ENCODE measurements at places on chromosomes 11 and 22.

- DNase-seq, result no peak
Measured at GRCh38 chr11:23310276-23310675, 450.0 kb upstream of the CCDC179 start.

- peak; percentile 74 for DNase-seq
Measured at GRCh38 chr11:127106938-127107337, 106.4 kb upstream of the KIRREL3 start.

- no peak for DNase-seq
Measured at GRCh38 chr11:84720706-84721402, 906.3 kb downstream of the DLG2 start.

- DNase-seq, result no peak
Measured at GRCh38 chr11:36073411-36074203, 129.7 kb downstream of the LDLRAD3 start.

DNA sequence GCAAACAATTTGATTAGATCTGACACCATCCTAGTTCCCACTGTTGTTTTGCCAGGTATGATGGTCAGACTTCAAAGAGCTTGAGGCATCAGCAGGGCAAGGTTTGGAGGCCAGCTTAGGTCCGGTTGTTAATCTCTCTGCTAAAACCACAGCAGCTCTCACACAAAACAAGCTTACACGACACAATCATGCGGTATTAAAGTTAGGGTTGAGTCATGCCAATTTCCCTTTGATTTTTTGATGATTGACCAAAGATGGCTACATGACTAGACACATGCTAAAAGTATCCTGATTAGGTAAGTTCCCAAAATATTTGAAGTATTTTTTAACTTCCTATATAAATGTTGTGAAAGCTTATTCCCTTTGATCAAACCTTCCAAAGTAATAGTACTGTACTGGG, 145.9 kb downstream of the ELP4 start:
- DNase-seq, result no peak

- DNase-seq, result no peak
Measured at GRCh38 chr22:44248926-44249325, 63.8 kb downstream of the SHISAL1 start.

DNA sequence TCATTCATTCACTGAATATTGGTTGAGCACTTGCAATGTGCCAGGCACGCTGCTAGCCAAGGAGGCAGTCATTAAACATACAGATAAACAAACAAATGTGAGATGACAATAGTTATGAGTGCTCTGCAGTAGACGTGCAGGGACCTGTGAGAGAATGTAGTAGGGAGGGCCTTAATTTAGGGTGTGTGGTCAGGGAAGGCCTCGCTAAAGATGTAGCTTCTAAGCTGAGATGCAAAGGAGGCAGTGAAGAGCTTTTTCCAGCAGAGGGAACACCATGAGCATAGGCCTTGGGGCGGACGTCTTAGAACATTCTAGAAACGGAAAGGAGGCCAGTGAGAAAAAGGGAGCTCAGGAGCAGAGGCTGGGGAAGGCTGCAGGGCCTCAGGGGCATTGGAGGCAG, 789 bp upstream of the NCF4 start:
- no peak for DNase-seq

DNA sequence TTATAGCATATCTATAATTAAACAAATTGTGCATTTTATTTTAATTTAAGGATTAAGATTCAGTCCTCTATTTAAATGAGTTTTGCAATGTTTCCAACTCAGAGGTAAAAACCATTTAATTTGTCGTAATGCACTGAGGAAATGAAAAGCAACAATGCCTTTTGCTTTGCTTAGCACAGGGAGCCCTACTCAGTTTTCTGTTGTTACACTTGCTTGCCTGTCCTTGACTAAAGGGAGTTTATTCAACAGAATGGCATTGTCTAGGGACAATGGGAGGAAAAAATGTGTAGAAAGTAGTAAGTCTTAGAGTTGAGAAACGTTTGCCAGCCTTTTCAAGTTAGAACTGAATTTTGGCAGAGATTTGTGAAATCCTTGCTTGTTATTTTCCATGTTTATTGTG, 734.2 kb upstream of the ANO3 start:
- no peak for DNase-seq

DNA sequence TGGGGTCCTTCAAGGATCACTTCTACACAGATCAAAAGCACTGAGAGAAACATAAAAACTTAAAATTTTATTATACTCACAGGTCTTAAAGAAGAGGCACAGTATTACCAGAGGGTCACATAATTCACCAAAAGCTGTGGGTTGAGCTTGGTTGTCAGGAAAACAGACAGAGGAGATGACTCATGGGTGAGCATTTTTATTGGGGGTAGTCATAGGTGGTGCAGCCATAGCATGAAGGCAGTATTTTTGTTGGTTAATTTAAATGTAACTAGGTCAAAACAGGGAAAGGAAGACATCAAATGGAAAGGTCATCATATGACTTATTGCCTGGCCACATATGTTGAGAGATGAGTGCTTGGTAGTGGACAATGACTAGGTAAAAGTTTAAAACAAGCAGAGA, 24.2 kb downstream of the OR5B17 start:
- no peak for DNase-seq

DNA sequence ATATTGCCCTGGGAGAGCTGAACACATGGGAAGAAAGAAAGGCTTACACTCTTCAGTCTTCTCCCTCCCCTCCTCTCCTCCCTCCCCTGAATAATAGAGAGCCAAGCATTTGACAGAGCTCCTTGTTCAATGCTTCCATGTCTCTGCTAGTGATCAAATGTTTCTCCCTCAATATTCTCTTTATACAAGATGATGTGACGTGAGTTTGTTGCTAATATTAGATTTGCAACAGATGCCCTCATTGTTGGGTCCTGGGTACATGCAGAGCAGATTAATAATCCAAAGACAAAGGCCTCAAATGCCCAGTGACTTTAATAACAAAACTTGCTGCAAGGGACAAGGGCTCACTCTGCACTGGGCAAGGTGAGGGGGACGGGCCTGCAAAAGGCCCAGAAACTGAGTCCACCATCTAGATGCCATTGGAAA, 7.1 kb upstream of the ENDOD1 start:
- no peak for DNase-seq

DNA sequence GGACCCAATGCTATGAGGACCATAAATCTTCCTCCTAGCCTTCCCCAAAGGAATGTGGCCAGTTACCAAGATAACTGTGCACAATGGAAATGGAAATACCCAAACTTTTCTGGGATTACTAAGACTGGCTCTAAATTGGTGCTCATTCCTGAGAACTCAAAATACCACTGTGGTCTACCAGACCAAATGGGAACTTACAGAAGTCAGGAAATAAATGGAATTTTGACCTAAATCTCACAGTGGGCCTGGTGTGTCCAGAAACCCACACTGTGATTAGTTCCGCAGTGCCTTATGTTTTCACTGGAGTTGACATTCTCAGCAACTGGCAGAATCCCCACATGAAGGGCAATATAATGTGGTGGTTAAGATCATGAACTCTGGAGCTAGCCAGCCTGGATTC, 99.4 kb upstream of the ZC3H12C start:
- DNase-seq, result no peak

DNA sequence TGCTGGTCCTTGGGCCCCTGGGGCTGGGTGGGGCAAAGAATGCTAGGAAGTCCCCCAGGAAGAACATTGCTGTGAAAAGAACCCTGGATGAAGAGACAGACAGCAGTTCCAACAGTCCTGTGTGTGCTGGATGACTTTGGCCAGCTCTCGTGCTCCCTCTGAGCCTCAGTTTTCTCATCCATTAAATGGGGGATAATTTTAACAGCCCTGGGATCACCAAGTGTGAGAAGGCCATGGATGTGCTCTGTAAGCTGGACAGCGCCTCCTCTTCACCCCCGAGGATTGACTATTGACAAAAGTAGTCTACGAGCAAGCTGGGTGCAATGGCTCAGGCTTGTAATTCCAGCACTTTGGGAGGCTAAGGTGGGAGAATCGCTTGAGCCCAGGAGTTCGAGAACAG, 2.5 kb downstream of the LARGE2 start:
- no peak for DNase-seq

- DNase-seq, result peak; percentile 79
Measured at GRCh38 chr22:38034278-38034882, 22.8 kb upstream of the PICK1 start.

DNA sequence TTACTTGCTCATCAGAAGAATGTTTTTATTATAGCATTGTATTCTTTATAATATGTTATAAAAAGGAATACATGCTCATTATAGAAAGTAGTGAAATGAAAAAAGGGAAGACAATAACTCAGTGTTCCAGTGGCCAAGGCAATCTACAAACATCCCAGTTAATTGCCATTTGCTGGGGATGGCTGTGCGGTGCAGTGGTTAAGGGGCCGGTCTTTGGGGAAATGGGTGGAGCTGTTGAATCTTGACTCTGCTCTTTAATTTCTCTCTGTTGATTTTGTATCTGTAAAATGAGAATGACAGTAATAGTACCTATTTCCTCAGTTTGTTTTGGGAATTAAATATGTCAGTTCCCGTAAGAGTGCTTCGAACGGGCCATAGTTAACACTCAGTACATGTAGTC, 212.7 kb upstream of the TBCEL start:
- no peak for DNase-seq

GRCh38 chr11:113675003-113675561, 31.0 kb downstream of the TMPRSS5 start:
- no peak for DNase-seq

DNA sequence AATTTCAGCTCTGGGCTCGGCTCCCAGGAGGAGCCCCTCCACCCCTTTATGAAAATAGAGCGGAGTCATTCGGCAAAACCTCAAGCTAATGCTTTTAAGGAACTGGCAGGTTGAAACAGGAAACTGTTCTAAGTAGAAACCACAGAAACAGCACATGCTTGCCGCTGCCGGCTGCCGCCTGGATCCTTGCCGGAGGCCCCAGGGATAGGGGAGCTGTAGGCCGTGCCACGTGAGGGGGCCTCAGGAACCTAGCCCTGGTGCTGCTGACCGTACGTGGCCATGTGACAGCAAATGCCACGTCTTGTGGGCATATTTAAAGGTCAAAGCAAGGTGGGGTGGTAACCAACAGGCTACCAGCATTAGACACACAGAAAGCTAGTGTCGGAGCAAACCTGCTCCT, 77.9 kb upstream of the TIMP3 start:
- DNase-seq, result peak; percentile 73

DNA sequence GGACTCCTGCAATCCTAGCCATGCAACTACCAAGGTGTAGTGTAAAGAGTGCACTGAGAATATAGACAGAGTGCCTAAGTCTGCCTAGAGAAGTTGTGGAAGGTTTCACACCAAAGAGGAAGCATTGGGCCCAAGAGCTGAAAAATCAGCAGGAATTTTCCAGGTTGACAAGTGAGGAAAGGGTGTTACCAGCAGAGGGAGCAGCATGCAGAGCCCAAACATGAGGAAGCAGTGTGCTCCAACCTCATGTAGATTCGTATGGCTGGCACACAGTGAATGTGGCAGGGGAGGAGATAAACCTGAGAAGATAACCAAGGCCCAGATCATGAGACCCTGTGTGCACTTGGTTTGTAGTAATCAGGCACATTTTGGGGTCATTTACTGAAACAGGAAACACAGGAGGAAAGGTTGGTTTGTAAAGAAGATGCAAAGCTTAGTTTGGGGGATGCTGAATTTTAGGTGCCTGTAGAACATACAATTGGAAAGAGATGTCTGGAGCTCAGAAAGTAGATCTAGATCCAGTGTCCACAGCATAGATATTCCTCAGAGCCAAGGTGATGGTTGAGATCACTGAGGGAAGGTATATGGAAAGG, 1.7 kb downstream of the HPX start:
- DNase-seq, result peak; percentile 33

DNA sequence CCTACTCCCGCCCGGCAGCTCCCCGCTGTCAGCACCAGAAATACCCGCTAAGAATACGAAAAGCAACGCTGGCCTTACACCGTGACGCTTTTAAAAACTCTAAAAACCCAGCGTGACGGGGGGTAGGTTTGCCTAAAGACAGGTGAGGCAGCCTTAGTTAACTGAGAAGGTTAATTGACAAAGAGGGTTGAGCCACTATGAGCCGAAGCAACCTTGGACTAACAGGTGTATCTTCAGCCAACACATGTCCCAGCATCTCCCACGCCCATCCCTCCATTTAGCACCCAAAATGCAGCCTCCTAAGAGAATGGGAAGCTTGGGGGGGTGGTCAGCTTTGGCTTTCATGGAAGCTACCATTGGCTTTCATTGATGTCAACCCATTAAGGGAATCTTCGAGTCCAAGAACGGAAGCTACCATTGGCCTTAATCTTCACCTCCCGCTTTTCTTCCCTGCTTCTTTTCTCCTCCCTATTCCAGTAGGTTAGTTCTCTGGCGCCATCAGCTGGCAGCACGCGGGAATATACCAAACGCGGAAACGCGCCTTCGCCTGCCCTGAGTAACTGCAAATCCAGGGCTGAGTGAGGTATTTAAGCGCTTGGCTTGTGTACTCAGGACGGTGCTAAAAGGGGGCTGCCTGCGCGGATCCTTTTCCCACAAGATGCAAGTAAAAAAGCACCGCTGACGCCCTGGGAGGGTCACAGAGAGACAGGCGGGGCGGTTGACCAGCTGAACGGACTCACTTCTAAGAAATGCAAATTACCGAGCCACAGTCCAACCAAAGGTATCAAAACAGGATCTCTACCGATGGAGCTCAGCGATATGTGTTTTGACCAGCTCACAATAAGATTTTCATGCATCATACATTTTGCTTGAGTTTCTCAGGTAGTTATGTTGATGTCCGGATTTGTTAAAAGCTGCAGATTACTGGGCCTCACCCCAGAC, 38.5 kb upstream of the GLYATL1 start:
- DNase-seq, result peak; percentile 75

DNA sequence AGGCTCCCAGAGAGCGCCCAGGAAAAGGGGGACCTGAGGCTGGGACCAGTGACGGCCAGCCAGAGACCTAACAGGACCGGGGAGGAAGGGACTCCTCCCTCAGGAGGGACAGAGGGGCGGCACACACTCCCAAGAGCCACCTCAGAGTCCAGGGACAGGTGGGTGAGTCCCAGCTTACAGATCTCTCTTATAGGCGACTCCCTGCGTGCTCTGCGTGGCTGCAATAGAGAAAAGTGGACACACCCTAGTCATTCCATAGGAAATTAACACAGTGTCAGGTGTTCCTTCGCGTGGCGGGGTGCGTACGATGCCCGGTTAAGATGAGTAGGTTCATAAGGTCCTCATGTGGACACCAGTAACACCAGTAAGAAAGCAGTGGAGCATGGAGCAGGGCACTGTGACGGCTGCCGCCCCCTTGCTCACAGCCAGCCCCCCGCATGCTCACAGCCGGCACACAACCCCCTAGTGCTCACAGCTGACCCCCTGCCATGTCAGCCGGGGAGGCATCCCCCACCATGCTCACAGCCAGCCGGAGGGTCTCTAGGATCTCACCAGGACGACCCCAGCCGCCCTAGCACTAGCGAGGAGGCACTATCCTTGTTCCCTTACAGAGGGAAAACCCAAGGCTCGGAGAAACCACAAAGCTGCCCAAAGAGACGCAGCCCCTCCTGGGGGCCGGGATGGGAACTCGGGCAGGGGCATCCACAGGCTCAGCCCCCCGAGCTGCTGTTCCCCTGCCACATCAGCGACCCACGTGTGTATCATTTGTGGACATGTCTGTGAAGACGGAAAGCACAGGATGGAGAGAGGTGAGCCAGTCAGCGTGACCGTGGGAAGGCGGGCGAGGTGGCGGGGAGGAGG, 426.8 kb downstream of the TBC1D22A start:
- no peak for DNase-seq

Measured in right lobe of liver (tissue), 6 donors.